HCT116 (cell line): ENCODE measurements at places on chromosomes 13 and 19. TPM values are rescaled to one million over a fixed set of nuclear protein-coding genes. Genes with fewer than 3 reads are reported as not detected.

The SERPINE3 gene
- total RNA-seq: not detected

The ZNF729 gene
- total RNA-seq: not detected

The PLK5 gene
- total RNA-seq: not detected

The CCL25 gene
- total RNA-seq: not detected

The ZIM2 gene
- total RNA-seq: not detected

- no peak overlapping the region for H3K4me3 ChIP-seq
- H3K27ac ChIP-seq: peak overlapping the region; percentile 54; the same call in 1 of the 2 replicates
- no peaks in the 10 kb centered on the region for H3K27me3 ChIP-seq
- peaks cover 27% of the 10 kb centered on the region for H3K4me1 ChIP-seq
- no peak for DNase-seq
Observed at GRCh38 chr13:97329331-97329730, 104.6 kb upstream of the RAP2A start.

DNA sequence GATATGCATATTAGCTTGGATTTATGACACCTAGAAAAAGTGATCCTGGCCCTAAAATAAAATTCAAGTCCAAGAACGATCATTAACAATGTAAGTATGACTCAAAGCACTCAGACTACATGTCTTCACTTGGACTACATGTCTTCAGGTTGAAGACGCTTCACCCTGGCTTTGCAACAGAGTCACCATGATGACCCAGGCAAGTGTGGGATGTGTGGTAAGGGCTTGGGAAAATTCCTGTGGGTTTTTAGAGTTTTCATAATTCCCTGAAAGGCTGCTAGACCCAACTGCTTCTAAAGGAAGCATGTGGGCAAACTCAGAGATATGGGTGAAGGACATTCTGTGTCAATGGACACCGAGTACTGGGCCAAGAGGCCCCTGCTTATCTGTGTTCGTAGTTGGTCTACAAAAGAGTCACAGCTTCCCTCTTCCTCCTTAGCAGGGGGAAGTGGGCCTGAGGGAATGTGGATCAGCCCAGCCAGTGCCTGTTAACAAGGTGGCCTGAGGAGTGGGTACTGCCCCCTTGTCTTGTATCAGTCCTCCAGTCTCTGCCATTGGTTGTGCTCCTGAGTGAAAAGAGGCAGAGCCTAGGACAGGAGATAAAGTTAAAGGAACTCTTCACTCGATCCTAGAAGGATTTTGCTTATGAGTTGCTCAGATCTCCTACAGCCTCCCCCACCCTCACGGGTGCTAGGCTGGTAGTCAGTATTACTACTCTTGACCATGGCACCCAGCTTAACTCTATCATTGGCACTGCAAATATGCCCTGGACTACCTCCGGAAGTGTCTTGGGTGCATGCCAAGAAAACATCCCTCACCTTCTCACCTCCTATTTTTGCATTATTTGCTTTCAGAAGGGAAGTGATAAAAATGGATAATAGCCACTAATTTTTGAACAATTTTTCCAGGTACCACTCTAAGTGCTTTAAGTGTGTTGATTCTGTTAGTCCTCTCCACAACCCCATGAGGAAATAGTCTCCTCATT lies 406.3 kb downstream of the COG6 start:
- H3K27me3 ChIP-seq: no peaks in the 10 kb centered on the region
- H3K27ac ChIP-seq: no peak overlapping the region
- DNase-seq: no peak
- peaks cover 8% of the 10 kb centered on the region for H3K4me1 ChIP-seq
- H3K36me3 ChIP-seq: no peaks in the 10 kb centered on the region

DNA sequence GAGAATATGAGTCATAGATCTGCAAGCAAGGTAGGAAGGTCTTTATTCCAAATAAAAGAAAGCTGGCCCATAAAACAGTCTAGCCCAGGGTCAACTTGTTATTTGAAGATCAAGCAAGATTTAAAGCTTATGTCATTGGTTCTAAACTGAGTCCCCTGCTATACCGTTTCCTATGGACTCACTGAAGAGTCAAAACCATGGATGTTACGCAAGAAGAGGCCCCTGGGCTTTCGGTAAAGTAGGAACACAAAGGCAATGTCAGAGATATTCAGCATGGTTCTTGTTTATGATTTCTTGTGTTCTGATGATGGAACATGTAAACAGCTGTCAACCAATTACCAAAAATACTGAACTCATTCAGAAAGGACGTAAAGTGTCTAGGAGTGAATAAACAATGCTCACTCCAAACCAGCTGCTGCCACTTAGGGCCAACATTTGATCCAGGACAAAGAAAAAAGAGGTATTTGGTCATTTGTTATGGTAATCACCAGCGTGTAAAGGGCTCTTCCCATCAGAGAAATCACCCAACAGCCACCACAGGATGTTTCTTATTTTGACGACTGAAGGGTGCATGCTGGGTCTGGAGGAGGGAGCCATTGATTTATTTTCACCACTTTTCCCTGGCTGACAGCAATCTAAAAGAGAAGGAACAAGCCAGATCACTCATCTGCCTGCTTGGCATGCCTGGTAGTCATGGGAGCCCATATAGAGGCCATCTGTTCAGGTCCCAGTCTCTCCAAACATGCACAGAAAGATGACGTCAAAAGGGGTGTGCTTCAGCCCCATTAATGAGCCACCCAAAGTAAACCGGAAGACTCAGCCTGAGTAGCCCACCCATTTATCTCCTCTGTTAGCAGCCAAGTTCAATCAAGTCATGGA lies 68.3 kb downstream of the FGF14 start:
- H3K36me3 ChIP-seq: no peaks in the 10 kb centered on the region
- H3K4me1 ChIP-seq: no peaks in the 10 kb centered on the region
- H3K4me3 ChIP-seq: no peak overlapping the region
- no peak for DNase-seq

DNA sequence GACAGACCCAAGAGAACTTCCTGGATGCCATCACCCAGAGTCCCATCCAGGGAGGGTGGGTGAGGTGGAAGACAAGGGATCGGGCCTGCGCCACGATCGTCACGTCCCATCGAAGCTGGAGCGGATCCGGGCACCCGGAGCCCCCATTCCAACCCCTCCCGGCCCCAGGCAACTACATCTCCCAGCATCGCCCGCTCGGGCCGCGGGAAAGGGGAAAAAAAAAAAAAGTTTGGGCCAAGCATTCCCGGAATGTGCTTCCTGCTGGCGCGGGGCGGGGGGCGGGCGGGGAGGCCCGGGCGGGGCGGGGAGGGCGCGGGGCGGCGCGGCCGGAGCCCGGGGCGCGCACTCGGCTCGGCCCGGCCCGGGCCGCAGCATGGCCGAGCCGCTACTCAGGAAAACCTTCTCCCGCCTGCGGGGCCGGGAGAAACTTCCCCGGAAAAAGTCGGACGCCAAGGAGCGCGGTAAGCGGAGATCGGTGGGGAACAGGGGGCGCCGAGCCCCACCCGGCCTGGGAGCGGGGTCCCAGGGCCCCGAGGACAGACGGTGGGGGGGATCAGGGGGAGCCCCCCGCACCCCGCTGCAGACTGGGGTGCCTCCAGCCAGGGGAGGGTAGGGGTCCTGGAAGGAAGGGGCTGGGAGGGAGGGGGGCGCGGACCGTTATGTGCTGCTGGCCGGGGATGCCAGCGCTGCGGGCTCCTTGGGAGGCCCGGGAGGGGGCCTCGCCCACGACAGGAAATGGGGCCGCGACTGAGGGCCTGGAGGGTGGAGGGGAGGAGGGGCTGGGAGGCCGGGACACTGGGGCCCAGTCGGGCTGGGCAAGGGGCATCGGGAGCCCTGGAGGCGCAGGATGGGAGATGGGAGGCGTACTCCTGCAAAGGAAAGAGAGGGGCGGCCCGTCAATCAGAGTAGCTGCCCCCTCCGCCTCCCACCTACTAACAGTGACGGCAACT lies at the start of gene SYDE1:
SYDE1 (plus strand) TSS at position 341 of the 950 bp plus-strand sequence; CDS start at position 374, 33 bp downstream.
- H3K4me1 ChIP-seq: peaks cover 20% of the 10 kb centered on the region
- no peak for DNase-seq
- H3K27ac ChIP-seq: peak within 1 kb of the TSS; percentile 45; the same call in 1 of the 2 replicates
- no peaks in the 10 kb centered on the region for H3K27me3 ChIP-seq
- peak within 1 kb of the TSS; percentile 58 for H3K4me3 ChIP-seq
- no peaks in the 10 kb centered on the region for H3K36me3 ChIP-seq

- no peaks in the 10 kb centered on the region for H3K4me1 ChIP-seq
- H3K27me3 ChIP-seq: no peaks in the 10 kb centered on the region
- H3K27ac ChIP-seq: no peak overlapping the region
- no peaks in the 10 kb centered on the region for H3K36me3 ChIP-seq
- no peak for DNase-seq
Observed at GRCh38 chr13:20624213-20624612, 57.3 kb downstream of the IFT88 start.

- H3K27me3 ChIP-seq: no peaks in the 10 kb centered on the region
- no peak overlapping the region for H3K27ac ChIP-seq
- peaks cover 13% of the 10 kb centered on the region for H3K36me3 ChIP-seq
- DNase-seq: no peak
- no peaks in the 10 kb centered on the region for H3K4me1 ChIP-seq
Observed at GRCh38 chr13:99526549-99526948, 25.3 kb downstream of the TM9SF2 start.

GRCh38 chr19:13286195-13286985 lies 136.2 kb downstream of the IER2 start:
- no peaks in the 10 kb centered on the region for H3K36me3 ChIP-seq
- H3K4me3 ChIP-seq: no peak overlapping the region
- H3K27ac ChIP-seq: no peak overlapping the region
- DNase-seq: no peak

- no peaks in the 10 kb centered on the region for H3K27me3 ChIP-seq
- DNase-seq: no peak
- H3K36me3 ChIP-seq: no peaks in the 10 kb centered on the region
- no peak overlapping the region for H3K27ac ChIP-seq
- H3K4me1 ChIP-seq: no peaks in the 10 kb centered on the region
Observed at GRCh38 chr13:96027496-96027895, 25.7 kb downstream of the UGGT2 start.

GRCh38 chr13:78592584-78592983 lies 10.8 kb downstream of the POU4F1 start:
- no peak for DNase-seq
- peaks cover 21% of the 10 kb centered on the region for H3K27me3 ChIP-seq
- H3K4me3 ChIP-seq: no peak overlapping the region
- no peak overlapping the region for H3K27ac ChIP-seq

GRCh38 chr13:51663973-51664957 lies 80.0 kb downstream of the WDFY2 start:
- H3K4me1 ChIP-seq: peaks cover 8% of the 10 kb centered on the region; the same call in 1 of the 2 replicates
- no peaks in the 10 kb centered on the region for H3K27me3 ChIP-seq
- H3K27ac ChIP-seq: no peak overlapping the region
- DNase-seq: no peak

DNA sequence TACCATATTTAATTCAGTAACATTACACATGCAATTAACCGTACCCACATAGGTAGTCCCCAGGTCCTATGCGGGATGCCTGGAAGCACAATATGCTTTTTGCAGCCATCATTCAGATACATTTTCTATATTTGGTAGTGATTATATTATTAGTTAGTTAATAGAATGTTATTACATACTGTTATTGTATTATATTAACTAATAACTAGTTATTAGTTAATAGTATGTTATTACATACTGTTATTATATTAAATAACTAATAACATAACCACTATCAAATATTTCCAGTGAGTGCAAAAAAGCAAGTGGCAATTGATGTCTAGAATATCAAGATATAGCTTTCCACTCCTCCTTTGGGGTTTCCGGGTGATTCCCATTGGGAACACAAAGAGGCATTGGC lies 45.5 kb upstream of the CYP2A7 start:
- no peaks in the 10 kb centered on the region for H3K4me1 ChIP-seq
- peaks cover 83% of the 10 kb centered on the region for H3K27me3 ChIP-seq
- no peak for DNase-seq
- no peak overlapping the region for H3K4me3 ChIP-seq
- no peaks in the 10 kb centered on the region for H3K36me3 ChIP-seq

- DNase-seq: peak; percentile 16
- no peaks in the 10 kb centered on the region for H3K4me1 ChIP-seq
- H3K36me3 ChIP-seq: no peaks in the 10 kb centered on the region
- no peak overlapping the region for H3K4me3 ChIP-seq
Observed at GRCh38 chr13:98033277-98034247, 80.1 kb downstream of the IPO5 start.

DNA sequence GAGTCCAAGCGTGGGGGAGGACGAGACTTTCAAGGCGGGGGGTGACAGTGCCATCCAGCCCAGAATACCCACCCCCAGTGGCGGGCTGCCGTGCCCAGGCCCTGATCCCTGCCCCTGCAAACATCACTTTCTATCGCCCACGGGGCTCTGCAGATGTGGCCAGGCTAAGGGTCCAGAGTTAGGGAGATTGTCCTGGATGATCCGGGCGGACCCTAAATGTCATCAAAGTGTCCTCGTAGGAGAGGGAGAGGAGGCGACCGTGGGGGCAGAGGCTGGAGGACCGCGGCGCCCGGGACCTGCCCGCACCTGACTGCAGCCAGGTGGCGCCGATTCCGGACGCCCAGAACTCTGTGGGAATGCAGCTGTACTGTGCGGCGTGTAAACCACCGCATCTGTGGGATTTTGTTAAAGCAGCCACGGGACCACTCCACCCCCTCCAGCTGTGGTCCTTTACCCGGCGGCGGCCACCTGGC lies 32.4 kb downstream of the GJA3 start:
- H3K36me3 ChIP-seq: no peaks in the 10 kb centered on the region
- DNase-seq: no peak
- H3K27me3 ChIP-seq: no peaks in the 10 kb centered on the region
- peak overlapping the region; percentile 91 for H3K27ac ChIP-seq
- peak overlapping the region; percentile 57 for H3K4me3 ChIP-seq
- H3K4me1 ChIP-seq: peaks cover 11% of the 10 kb centered on the region

- no peak overlapping the region for H3K27ac ChIP-seq
- no peak for DNase-seq
- H3K4me3 ChIP-seq: no peak overlapping the region
- peaks cover 8% of the 10 kb centered on the region for H3K4me1 ChIP-seq
- H3K27me3 ChIP-seq: no peaks in the 10 kb centered on the region
- H3K36me3 ChIP-seq: no peaks in the 10 kb centered on the region
Observed at GRCh38 chr19:40279120-40279551, 6.0 kb downstream of the AKT2 start.

DNA sequence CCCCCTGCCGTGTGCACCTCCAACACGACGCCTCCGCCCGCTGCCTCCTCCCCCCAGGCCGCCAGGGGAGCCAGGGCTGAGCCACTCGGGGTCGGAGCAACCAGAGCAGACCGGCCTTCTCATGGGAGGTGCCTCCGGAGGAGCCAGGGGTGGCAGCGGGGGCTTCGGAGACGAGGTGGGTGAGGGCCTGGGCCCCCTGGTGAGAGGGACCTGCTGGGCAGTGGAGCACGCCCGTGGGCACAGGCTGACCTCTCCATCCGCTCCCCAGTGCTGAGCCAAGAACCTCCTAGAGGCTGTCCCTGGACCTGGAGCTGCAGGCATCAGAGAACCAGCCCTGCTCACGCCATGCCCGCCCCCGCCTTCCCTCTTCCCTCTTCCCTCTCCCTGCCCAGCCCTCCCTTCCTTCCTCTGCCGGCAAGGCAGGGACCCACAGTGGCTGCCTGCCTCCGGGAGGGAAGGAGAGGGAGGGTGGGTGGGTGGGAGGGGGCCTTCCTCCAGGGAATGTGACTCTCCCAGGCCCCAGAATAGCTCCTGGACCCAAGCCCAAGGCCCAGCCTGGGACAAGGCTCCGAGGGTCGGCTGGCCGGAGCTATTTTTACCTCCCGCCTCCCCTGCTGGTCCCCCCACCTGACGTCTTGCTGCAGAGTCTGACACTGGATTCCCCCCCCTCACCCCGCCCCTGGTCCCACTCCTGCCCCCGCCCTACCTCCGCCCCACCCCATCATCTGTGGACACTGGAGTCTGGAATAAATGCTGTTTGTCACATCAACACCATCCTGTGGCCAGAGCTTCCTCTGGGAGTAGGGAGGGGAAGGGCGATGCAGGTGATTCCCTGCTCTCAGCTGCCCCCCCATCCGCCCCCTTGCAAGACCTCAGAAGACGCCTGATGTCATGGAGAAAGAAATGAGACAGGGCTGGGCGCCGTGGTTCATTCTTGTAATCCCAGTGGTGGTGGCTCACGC lies 12.0 kb downstream of the BCAM start:
- no peaks in the 10 kb centered on the region for H3K4me1 ChIP-seq
- no peak overlapping the region for H3K27ac ChIP-seq
- no peaks in the 10 kb centered on the region for H3K36me3 ChIP-seq
